NCI-H1092 (cell line): ENCODE measurements at places on chromosomes 12 and 14.

- DNase-seq = no peak
Observed at GRCh38 chr14:98408713-98409112, 863.3 kb downstream of the BCL11B start.

GRCh38 chr14:24052656-24053547 is 1.1 kb downstream of the CARMIL3 start:
- no peak for DNase-seq

- no peak for DNase-seq
Observed at GRCh38 chr12:76143343-76144244, 59.1 kb upstream of the NAP1L1 start.

GRCh38 chr14:89399157-89399556 is 17.9 kb downstream of the FOXN3 start:
- DNase-seq = no peak

- peak; percentile 52 for DNase-seq
Observed at GRCh38 chr14:32576088-32576795, 247.1 kb downstream of the AKAP6 start.

DNA sequence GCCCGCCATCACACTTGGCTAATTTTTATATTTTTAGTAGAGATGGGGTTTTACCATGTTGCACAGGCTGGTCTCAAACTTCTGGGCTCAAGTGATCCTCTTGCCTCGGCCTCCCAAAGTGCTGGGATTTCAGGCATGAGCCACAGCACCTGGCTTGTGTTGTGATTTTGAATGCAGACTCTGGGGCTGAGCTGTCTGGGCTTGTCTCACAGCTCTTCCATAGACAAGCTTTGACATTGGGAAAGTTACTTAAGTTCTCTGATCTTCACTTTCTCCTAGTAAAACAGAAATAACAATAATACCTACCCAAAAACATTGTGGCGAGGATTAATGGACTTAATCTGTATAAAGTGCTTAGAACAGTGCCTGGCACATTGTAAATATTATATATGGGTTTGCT is 36.0 kb downstream of the TMBIM6 start:
- DNase-seq = no peak

- no peak for DNase-seq
Observed at GRCh38 chr12:124524231-124524925, 43.0 kb downstream of the NCOR2 start.

- no peak for DNase-seq
Observed at GRCh38 chr14:71117839-71118743, 210.8 kb downstream of the PCNX1 start.

DNA sequence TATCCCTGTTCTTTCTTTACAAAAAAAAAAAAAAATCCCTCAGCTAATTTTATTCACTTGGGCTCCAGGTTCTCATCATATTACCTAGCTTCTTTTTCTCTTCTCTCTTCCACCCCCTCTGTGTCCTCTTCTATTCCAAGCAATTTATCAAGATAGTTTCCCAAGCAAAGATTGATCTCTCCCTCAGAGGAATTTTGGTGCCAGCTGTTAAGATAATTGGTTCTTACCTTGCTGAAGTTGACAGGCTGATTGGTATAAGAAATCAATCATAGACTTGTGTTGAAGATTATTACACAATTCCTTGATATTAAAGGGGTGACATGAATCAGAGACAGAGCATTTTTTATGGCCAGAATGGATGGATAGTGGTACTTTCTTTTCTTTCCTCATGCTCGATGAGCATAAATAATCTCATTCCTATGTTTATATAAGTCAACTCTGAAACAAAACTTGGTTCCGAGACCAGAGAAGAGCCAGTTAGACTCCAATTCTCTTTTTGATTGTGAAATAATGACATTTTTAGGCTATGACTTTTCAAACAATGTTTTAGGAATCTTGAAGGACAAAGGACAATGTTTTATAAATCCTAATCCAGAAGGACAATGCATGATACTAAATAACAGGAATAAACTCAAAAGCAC is 264.1 kb upstream of the PRKD1 start:
- DNase-seq = no peak

- no peak for DNase-seq
Observed at GRCh38 chr12:114760151-114760877, 76.3 kb upstream of the TBX3 start.

- no peak for DNase-seq
Observed at GRCh38 chr12:50525422-50525821, 20.6 kb downstream of the DIP2B start.

DNA sequence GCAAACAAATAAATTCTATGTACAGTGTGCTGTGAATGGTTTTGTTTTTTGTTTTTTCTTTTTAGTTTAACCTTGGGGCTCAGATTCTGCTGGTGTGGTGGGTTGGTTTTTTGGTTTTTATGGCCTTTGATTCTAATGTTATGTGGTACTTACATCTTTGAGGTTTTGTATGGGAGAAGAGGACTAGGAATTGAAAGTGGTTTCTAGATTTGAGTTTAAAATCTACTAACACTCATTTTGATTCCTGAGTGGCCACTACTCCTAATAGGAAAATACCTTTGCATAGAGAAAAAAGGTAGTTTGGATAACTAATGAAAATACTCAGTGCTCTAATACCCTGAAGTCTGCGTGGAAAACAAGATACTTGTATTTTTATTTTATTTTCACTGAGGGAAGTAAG is 137.7 kb downstream of the MON2 start:
- no peak for DNase-seq

GRCh38 chr14:104749111-104749649 is 3.8 kb upstream of the SIVA1 start:
- DNase-seq = no peak

DNA sequence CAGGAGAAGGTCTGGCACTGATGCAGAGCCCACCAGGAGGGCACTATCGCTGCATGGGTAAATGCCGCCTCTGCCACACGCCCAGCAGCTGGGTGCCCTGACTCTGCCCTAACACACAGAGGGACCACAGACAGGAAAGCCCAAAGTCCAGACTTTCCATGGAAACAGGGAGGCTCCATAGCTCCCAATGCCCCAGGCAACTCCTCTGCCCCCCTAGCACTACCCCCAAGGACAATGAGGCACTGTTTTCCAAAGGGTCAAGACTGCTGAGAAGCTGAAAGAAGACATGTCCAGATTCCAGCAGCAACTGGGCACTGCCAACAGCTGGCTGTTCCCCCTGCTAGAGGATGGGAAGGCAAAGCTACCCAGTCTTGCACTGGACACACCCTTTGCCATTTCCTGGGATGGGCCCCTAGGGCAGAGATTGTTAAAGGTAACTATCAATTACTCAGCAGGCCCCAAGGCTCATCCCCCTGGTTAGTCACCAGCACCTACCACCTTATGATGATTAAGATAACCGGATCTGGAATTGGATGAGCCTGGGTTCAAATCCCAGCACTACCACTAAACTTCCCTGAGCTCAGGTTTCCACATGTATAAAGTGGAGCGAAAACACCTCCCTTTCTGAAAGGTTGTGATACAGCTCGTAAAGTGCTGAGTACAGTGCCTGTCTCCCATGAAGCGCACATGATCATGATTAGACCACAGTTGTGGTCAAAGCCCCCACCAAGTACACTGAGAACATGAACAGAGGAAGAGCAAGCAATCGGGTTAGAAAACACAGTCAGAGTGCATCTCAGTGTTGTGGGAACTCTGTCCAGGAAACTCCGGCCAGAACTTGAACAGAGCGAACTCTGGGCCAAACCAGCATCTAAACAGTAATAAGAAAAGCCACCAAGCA is 3.3 kb downstream of the PXN start:
- DNase-seq = no peak

DNA sequence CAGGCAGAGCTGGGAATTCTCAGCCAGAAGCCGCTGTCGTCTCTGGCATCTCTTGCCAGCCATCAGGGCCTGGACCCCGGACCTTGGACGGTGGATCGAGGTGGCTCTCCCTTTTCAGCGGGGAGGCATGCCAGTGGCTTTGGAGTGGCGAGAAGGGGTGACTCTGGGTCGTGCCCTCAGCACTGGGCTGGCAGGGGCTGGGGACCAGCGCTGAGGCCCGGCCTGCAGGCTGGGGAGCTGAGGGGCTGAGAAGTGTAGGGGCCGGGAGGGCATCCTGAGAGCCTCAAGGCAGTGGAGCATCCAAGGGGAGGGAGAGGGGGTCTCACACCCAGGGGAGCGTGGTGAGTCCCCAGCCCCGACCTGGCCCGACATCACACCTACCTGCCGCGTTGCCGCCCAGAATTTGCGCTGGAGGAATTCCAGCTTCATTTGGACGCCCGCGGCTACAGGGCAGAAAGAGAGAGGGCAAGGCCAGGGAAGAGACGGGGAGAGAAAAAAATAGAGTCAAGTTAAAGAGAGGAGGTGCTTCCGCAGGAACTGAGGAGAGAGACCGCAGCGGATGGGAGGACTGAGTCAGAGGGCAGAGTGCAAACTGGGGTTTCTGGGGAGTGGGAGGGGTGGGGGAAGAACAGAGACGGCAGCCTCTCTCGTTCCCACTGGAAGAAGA is 9.0 kb upstream of the LRTM2 start:
- no peak for DNase-seq

- peak; percentile 67 for DNase-seq
Observed at GRCh38 chr12:4441355-4442335, 4.0 kb downstream of the FGF6 start.

DNA sequence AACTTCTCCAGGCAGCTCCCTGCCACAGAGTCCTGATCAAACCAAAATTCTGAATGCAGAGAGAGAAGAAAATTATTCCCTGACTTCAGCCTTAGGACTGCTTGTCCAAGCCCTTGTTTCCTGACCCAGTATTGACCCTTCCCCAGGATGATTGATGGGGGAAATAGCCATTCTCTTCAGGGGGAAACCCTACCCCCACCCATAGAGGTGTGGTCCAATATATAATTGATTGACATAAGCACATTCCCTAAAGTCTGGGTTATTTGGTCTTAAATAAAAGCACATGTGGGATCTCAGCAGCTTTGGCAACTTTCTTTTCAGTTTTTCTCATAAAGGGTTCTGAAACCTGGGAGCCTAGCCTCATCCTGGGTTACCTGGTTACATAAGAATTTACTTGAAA is 201.2 kb upstream of the DDHD1 start:
- DNase-seq = no peak

DNA sequence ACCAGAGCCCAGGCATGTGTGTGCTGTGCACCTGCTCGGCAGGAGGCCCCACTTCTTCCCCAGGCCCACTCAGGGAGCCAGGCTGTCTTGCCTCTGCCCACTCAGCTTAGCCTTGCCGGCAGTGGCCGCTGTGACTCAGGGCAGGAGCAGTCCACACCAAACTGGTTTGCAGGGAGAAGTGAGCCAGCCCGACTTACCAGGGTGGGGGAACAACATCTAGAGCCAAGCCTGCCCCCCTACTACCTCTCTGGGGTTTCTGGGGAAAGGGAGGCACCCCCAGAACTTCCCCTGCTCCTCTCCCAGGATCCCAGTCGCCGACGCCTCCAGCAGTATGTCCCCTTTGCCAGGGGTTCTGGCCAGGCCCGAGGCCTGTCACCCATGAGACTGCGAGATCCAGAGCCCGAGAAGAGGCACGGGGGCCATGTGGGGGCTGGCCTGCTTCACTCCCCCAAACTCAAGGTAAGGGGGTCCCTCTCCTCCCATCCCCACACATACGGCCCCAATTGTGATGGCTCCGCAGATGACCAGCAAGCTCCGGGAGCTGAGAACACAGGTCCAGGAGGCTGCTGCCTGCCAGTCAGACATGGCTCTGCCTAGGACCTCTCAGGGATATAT is 3.0 kb downstream of the PLEKHG6 start:
- no peak for DNase-seq

GRCh38 chr14:82313889-82314288 is 780.2 kb upstream of the SEL1L start:
- DNase-seq = peak; percentile 96

GRCh38 chr12:27422697-27423096 is 23.8 kb upstream of the SMCO2 start:
- DNase-seq = no peak

GRCh38 chr14:31934767-31935266 is 142.3 kb upstream of the ARHGAP5 start:
- peak; percentile 61 for DNase-seq

DNA sequence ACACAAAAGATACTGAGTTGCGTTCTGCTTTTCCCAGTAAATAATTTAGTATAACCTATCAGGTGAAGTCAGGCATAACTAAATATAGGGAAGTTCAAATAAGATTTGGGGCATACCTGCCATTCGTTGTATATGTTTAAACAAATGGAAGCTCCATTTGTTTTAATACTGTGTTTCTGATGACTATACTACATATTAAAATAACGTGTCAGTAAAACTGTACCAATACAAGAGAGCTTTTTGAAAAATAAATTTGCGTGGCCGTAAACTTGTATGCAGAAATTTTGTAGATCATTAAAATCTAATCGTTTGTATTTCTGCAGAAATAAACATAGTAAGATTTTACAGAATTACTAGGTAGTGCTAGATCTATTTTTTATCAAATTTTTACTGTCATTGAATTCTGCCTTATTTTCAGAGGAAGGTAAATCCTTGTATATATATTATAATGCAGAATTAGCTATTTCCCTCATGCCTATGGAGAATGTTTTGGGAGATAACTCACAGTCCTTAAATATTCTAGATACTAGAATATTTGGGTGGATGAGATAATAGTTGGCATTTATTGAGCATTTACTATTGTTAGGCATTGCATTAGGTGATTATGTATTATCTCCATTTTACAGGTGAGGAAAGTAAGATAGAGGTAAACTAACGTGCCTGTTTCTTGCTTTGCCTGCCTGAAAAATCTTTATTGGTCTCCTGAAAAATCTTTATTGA is 1.5 kb downstream of the SCFD1 start:
- no peak for DNase-seq

- DNase-seq = no peak
Observed at GRCh38 chr14:60061371-60061770, 30.4 kb upstream of the PCNX4 start.
